ENCODE measurements at places on chromosomes 12 and 14. TPM values are rescaled to one million over a fixed set of nuclear protein-coding genes. Genes with fewer than 3 reads are reported as not detected.

GRCh38 chr12:53995378-53996239, 4.4 kb upstream of the HOXC9 start:
- H3K4me3 ChIP-seq = peak overlapping the region; percentile 61
- DNase-seq = peak; percentile 80
- H3K27ac ChIP-seq = peak overlapping the region; percentile 94
- H3K27me3 ChIP-seq = peaks cover 8% of the 10 kb centered on the region

GRCh38 chr14:23535943-23536342, 15.6 kb downstream of the ZFHX2 start:
- H3K27ac ChIP-seq = no peak overlapping the region
- no peaks in the 10 kb centered on the region for H3K4me1 ChIP-seq
- H3K27me3 ChIP-seq = no peaks in the 10 kb centered on the region
- DNase-seq = no peak

DNA sequence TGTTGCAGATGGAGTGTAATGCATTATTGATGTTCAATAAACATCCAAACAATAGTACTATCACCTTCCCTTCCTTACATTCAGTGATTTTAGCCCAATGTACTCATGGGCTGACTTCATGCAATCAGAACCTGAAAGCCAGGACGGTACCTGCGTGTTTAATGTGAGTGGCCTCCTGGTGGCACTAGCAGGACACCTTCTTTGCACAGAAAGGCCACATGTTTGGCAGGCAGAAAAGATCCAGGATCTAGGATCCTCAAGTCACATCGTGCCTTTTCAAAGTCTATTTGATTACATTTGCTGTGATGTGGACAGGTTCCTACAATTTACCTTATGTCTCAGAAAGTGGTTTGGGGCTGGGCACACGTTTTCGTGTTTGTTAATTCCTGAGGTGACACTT, 82.9 kb downstream of the NEDD1 start:
- H3K4me1 ChIP-seq = peaks cover 9% of the 10 kb centered on the region
- H3K36me3 ChIP-seq = no peaks in the 10 kb centered on the region
- peak; percentile 27 for DNase-seq
- no peak overlapping the region for H3K4me3 ChIP-seq
- peaks cover 6% of the 10 kb centered on the region for H3K27me3 ChIP-seq

DNA sequence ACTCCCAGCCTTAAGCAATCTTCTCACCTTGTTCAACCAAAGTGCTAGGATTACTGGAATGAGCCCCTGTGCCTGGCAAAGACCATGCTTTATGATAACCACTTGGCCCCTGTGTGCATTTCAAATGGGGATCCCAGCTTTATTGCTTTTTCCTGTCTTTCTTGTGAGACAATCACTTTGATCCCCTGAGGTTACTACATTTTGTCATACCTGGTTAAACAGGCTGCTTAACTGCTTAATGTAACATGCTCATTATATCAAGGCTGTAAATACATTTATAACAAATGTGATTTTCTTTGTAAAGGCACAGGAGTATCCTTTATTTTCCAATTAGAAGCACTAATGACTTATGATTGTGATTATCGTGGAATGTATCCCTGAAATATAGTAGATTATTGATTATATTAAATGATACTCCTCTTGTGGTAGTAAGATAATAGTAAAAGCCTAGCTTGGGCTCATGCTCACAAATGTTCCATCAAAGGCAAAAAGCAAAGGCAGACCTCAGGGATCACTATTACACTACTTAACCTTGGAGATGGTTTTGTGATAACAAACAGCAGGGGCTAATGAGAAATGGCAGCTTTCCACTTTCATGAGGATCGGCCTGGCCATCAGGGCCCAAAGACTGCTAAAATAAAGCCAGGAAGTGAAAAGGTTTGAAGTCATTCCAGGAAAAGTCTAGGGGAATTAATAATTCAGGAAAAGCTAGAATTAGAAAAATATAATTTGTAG, 290.8 kb upstream of the MDGA2 start:
- H3K36me3 ChIP-seq = no peaks in the 10 kb centered on the region
- no peak overlapping the region for H3K4me3 ChIP-seq
- H3K27me3 ChIP-seq = no peaks in the 10 kb centered on the region
- no peak overlapping the region for H3K27ac ChIP-seq
- DNase-seq = no peak

DNA sequence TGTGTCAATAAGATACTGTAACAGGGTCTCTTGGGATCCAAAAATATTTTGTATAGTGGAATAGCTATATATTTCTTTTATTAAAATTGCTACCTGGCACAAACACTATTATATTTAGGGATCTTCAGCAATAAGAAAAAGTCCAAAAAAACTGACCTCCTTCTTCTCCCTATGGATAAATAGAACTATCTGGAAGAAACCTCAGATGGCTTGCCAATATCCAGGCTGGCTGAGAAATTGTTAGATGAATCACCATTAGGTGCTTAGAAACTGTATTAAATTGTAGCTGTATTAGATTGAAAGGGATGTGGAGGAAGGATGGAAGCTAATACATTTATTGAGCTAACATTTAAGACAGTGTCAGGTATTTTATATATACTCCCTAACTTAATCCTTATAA, 66.0 kb downstream of the SLC38A6 start:
- no peaks in the 10 kb centered on the region for H3K4me1 ChIP-seq
- H3K36me3 ChIP-seq = peaks cover 16% of the 10 kb centered on the region
- H3K27ac ChIP-seq = no peak overlapping the region

GRCh38 chr12:12939888-12940287, 12.1 kb downstream of the GPRC5D start:
- H3K36me3 ChIP-seq = no peaks in the 10 kb centered on the region
- no peak overlapping the region for H3K4me3 ChIP-seq
- H3K27ac ChIP-seq = no peak overlapping the region
- DNase-seq = no peak

- no peaks in the 10 kb centered on the region for H3K36me3 ChIP-seq
- no peak for DNase-seq
- H3K27ac ChIP-seq = no peak overlapping the region
Observed at GRCh38 chr12:29176941-29177340, 27.9 kb downstream of the FAR2 start.

DNA sequence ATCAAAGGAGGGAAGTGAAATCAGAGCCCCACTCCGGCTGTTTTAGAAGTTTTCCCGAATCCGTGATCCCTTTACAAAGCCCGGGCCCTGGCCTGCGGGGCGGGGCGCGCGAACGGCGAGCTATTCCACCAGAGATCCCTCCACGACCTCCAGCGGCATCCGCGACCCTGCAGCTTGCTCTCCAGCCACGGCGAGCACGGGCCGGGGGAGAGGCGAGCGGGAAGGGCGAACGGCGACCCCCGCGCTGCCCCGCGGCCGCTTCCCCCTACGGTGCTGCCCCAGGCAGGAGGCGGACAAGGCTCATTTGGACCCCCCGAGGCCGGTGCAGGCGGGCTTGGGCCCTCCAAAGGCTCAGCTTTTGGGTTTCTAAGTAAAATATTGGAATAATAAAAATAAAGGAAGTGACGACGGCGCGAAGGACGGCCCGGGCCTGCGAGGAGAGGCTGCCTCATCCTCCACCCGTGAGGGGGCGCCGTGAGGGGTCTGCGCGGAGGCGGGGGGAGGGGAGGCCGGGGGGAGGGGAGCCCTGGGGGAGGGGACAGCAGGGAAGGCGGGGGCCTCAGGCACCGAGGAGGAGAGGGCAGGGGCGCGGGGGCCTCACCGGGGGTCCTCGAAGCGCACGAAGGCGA, 613 bp downstream of the SRSF9 start:
- DNase-seq = peak; percentile 64
- H3K27ac ChIP-seq = peak overlapping the region; percentile 96
- peaks cover 46% of the 10 kb centered on the region for H3K36me3 ChIP-seq
- peaks cover 20% of the 10 kb centered on the region for H3K4me1 ChIP-seq
- no peaks in the 10 kb centered on the region for H3K27me3 ChIP-seq

- no peaks in the 10 kb centered on the region for H3K4me1 ChIP-seq
- no peak overlapping the region for H3K27ac ChIP-seq
- H3K27me3 ChIP-seq = no peaks in the 10 kb centered on the region
Observed at GRCh38 chr14:58669556-58670200, 31.9 kb downstream of the DACT1 start.

- no peaks in the 10 kb centered on the region for H3K36me3 ChIP-seq
- H3K27ac ChIP-seq = peak overlapping the region; percentile 48
- H3K4me3 ChIP-seq = no peak overlapping the region
- H3K4me1 ChIP-seq = no peaks in the 10 kb centered on the region
- no peaks in the 10 kb centered on the region for H3K27me3 ChIP-seq
Observed at GRCh38 chr14:63470962-63471793, 72.0 kb downstream of the PPP2R5E start.

GRCh38 chr12:104263580-104264358, 39.8 kb upstream of the EID3 start:
- no peaks in the 10 kb centered on the region for H3K27me3 ChIP-seq
- DNase-seq = no peak
- H3K27ac ChIP-seq = no peak overlapping the region
- H3K4me3 ChIP-seq = no peak overlapping the region
- H3K36me3 ChIP-seq = no peaks in the 10 kb centered on the region

DNA sequence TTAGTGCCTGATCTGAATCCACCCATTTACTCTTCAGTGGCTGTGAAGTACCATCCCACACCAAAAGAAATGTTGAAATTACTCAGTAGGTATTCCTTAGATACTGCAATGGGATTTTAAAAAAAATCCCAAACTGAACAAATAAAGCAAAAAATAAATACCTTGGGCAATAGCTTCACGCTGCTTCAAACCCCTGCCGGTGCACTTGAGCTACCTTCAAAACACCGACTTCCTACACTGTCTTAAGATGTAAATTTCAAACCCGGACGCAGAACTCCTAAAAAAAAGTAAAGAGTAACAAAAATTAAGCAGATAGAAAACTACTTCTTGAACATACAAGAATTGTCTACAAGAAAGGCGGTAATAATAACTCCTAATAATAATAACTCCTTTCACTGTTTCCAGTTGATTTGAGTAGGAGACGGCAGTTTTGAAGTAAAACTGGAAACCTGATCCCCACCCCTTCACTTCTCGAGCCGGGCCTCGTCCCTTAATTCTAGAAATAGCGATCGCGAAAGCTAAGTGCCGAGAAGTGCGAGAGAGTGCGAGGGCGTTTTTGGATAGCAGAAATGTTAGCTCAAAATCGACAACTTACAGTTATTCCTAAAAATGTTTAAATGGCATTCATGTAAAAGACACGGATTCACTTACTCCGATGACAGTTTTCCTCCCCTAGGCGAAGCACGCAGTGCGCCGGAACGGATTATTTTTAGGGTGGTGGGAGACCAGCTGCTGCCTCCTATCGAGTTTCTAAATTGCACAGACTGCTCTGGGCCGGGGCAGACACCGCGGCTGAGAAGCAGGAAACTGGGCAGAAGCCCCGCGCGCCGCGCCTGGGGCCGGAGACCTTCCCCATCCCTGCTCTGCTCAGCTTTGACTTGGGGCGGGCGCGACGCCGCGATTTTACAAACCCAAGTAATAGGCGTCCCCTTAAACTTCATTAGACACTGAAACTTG, at the start of gene ABCC9:
Gene ABCC9, minus strand, starts transcription at position 878 of the 957 bp plus-strand sequence. CDS start 4,752 bp downstream, outside the sequence.
- H3K4me1 ChIP-seq = peaks cover 10% of the 10 kb centered on the region
- no peaks in the 10 kb centered on the region for H3K27me3 ChIP-seq
- H3K27ac ChIP-seq = no peak within 1 kb of the TSS
- H3K4me3 ChIP-seq = peak within 1 kb of the TSS; percentile 20
- peak; percentile 23 for DNase-seq
- H3K36me3 ChIP-seq = no peaks in the 10 kb centered on the region

- peaks cover 10% of the 10 kb centered on the region for H3K4me1 ChIP-seq
- DNase-seq = peak; percentile 69
- H3K27ac ChIP-seq = no peak overlapping the region
- H3K27me3 ChIP-seq = no peaks in the 10 kb centered on the region
- H3K4me3 ChIP-seq = no peak overlapping the region
- peaks cover 4% of the 10 kb centered on the region for H3K36me3 ChIP-seq
Observed at GRCh38 chr12:50081096-50081808, 3.9 kb upstream of the SMARCD1 start.

GRCh38 chr12:32091696-32092095, 15.0 kb upstream of the BICD1 start:
- H3K27me3 ChIP-seq = no peaks in the 10 kb centered on the region
- no peaks in the 10 kb centered on the region for H3K4me1 ChIP-seq
- no peaks in the 10 kb centered on the region for H3K36me3 ChIP-seq
- no peak for DNase-seq
- no peak overlapping the region for H3K27ac ChIP-seq

GRCh38 chr14:33699300-33699983, 251.4 kb downstream of the EGLN3 start:
- H3K27ac ChIP-seq = no peak overlapping the region
- H3K4me1 ChIP-seq = no peaks in the 10 kb centered on the region
- H3K27me3 ChIP-seq = no peaks in the 10 kb centered on the region

The GAS2L3 gene
- total RNA-seq = 5.0 TPM

The NANOG gene
- 0.04 TPM for total RNA-seq

The GALC gene
- total RNA-seq = 7.3 TPM

The PIWIL1 gene
- not detected for total RNA-seq

The HCFC2 gene
- 3.8 TPM for total RNA-seq

The AMN gene
- 0.09 TPM for total RNA-seq

The SMIM41 gene
- not detected for total RNA-seq

The SALL2 gene
- 25.9 TPM for total RNA-seq

The SERPINA12 gene
- not detected for total RNA-seq

Data from K562 (cell line).